ENCODE measurements at places on chromosomes 11 and 22.

DNA sequence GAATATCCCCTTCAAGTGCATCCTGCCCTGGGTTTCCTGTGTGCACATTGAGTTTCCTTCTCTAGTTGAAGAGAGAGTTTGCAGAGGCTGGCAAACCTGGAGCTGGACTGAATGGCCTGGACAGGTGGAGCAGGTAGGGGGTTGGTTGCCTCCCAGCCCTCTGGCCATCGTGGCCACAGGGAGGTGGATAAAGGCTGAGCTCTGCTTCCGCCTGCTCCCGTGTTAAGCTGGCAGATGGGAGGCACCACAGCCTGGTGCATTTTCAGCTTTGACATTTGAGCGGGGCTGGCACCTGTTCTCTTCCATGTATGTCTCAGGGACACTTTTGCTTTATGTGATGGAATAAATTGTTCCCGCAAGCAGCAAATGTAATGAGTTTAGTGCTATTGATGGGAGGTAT is 11.1 kb downstream of the MICAL2 start:
- DNase-seq = no peak

GRCh38 chr11:15747671-15748070 is 608.7 kb downstream of the SOX6 start:
- DNase-seq = no peak

DNA sequence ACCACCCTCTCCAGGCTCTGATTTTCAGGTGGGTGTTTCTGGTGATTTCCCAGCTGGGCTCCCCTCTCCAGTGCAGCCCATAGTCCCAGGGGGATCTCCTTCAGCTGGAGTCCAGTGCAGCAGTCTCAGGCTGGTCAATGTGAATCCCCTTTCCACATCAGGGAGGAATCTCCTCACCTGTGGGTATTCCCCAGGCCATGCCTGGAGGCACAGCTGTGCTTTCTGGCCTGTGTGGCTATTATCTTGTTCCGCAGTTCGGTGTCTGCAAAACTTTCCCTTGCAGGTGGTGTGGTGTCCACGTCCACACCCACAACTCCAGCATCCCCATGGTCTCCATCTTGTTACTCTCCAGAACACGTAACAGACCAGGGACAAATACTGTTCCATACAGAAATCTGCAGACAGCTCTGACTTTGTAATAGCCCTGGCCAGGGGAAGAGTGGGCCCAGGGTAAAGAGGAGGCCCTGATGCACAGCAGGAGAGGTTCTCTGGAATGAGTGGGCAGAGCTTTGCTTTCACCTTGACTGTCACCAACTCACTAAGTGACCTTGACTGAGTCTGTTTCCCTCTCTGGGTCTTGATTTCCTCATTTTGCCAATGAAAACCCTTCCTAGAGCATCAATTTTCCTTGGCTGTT is 183.2 kb downstream of the CSNK2A3 start:
- no peak for DNase-seq

GRCh38 chr11:41789376-41789775 is 329.9 kb upstream of the LRRC4C start:
- DNase-seq = no peak

DNA sequence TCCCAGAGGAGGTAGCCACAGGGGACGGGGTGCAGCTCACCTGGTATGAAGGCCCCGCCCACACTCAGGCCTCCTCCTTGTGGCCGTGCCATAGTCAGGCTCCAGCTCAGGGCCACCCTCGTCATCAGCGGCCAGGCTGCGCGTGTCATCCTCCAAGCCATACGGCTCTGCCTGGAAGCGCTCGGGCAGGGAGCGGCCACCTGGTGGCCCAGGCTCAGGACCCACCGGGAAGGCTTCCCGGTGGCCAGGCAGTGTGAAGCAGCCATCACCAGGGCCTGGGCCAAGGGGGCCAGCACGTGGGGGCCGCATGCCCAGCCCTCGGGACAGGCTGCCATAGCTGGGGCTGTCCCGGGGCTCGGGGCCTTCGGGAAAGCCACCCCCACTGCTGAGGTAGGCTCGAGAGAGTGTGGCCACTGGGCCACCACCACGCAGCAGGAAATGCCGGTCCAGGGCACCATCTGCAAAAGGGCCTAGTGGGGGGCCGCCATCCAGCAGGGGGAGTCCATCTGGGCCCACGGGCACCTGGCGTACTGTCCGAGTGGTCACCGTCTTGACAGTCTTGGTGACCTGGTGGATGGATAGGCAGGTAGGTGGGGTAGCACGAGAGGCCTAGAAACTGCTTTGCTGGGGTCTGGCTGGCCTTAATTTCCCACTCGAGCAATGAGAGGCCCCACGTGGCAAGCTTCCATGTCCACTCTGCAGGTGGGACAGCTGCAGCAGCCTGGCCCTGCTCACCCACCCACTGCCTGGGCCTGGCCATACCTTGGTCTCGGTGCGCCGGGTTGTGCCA is 35.3 kb downstream of the ARVCF start:
- DNase-seq = no peak

Measured in occipital lobe (tissue), 3 donors.